Left ventricle myocardium inferior (tissue), 1 donor: ENCODE measurements at places on chromosomes 11 and 22.

DNA sequence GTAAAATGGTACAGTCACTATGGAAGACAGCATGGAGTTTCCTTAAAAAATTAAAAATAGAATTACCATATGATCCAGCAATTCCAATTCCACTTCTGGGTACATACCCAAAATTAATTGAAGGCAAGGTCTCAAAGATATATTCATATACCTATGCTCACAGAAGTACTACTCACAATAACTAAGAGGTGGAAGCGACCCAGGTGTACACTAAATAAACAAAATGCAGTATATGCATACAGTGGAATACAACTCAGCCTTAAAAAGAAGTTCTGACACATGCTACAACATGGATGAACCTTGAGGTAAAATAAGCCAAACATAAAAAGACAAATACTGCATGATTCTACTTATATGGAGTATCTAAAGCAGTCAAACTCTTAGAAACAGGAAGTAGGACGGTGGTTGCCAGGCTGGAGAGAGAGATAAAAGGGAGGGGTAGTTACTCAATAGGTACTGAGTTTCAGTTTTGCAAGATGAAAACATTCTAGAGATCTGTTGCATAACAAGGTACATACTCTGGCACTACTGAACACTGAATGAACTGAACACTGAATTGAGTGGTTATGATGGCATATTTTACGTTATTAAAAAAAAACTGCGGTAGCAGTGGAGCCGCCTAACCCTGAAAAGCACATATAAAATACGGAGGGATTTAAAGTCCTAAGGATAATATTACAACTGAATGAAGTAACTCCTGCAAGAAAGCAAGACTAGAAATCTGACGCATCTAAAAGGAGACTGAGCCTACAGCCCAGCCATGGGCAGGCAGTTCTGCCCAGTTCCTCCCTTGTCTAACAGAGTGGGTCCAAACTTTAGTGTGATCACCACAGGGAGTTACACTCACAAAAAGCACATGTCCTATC lies 12.8 kb downstream of the DGCR2 start:
- no peak for DNase-seq

DNA sequence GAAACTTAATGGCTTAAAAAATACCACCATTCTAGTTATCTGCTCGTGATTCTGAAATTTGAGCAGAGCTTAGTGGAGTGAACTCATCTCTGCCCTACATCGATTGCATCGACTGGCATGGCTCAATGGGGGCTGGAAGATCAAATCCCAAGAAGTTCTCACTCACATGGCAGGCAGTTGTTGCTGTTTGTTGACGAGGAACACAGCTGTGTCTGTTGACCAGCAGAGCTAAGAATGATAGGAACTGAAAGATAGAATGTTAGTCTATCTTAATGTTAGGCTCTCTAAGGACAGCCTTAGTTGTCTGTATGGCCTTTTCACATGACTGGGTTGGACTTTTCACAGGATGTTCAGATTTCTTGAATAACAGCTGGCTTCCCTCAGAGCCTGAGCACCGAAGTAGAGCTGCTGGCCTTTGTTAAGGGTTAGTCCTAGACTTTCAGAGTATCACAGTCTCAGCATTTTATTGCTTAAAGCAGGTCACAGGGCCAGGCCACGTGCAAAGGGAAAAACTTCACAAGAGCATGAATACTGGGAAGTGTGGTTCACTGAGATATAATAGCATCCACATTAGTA lies 31.6 kb upstream of the IZUMO1R start:
- DNase-seq = peak; percentile 40

- DNase-seq = no peak
These were observed 92.2 kb downstream of the STK33 start for GRCh38 chr11:8501836-8502235.

- DNase-seq = no peak
These were observed 422 bp upstream of the LGR4 start for GRCh38 chr11:27473017-27473406.

DNA sequence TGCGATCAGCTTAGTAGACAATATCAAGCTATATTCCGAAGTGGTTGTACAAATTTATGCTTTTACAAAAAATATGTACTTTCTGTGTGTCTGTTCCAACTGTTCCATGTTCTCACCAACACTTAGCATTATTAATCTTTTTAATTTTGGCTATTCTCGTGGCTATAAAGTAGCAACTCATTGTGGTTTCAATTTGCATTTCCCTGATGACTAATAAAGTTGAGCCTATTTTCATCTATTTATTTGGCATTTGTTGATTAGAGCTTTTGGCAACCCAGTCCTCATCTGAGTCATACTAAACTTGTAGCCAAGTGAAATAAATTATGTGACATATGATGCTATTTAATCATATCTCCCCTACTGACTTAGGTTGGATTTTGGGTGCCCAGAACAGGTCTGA lies 115.9 kb downstream of the FBXO7 start:
- DNase-seq = no peak

DNA sequence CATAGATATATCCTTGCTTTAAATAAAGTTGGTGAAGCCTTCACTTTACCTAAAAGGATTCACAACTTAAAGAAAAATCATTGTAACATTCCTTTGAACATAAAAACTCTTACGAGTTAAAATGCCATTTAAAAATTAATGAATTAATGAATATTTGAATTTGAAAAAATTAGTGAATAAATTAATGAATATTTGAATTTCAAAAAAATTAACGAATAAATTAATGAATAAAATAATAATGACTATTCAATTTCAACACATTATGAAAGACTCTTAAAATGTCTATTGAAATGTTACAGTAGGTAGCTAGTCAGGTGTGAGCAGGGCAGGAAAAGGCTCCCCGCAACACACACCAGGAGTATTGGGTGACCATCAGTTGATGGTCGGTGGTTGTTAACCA lies 22.9 kb downstream of the ARHGAP20 start:
- DNase-seq = no peak

GRCh38 chr11:20036626-20037335 lies 123.5 kb downstream of the DBX1 start:
- DNase-seq = no peak

DNA sequence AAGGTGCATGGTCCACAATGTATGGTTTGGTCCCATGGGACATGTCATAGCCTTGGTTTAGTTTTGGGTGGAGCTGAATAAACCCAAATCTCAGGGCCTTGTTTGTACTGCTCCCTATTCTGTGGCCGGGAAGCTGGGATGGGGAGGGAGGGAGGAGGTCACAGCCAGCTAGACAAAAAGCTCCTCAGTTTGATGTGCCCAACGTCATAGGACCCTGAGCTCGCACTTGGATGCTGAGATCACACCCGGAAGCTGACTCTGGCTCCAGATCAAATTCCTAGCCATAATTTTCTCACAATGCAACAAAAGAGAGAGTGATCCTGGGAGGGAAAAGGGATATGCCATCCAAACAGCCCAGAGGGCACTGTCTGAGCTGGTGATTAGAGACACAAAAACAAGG lies 1.5 kb downstream of the HSPB2 start:
- no peak for DNase-seq

GRCh38 chr11:5550440-5551095 lies 2.2 kb upstream of the OR52H1 start:
- DNase-seq = no peak
